ENCODE measurements at places on chromosomes 3 and 15. TPM values are rescaled to one million over a fixed set of nuclear protein-coding genes. Genes with fewer than 3 reads are reported as not detected.

DNA sequence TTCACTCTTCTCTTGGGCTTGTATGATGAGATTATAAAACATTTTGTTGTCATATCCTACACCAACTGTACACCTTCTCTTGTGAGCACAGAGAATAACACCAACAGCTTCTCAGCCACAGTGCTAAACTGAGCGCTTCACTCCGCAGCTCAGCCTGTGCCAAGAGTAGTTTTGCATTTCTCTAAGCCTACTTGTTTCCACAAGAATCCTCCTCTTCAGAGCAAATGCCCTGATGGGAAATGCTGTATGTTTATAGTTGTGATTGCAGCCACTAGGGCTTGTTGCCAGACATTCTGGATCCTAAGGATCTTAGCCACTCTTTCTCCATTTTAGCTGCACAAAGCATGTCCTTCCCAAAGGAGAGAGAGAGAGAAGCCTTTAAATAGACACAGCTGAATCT, 138.8 kb upstream of the PLXND1 start:
- DNase-seq = no peak

DNA sequence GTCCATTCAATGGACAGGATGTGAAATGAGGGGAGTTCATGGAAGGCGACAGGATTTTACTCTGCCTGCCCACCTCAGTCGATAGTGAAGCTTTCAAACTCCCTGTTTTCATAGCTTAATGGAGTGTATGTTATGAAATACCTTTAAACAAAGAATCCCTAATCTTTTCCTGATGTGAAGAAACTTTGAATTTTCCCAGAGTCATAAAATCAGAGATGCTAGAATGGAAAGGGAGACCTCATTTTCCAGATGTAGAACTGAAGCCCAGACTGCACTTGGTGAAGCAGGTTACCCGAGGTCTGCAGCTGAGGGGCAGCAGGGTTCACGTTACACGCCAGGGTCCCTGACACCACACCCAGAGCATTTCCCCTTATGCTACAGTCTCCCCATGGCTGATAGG, 34.7 kb upstream of the LACTB start:
- DNase-seq = no peak

DNA sequence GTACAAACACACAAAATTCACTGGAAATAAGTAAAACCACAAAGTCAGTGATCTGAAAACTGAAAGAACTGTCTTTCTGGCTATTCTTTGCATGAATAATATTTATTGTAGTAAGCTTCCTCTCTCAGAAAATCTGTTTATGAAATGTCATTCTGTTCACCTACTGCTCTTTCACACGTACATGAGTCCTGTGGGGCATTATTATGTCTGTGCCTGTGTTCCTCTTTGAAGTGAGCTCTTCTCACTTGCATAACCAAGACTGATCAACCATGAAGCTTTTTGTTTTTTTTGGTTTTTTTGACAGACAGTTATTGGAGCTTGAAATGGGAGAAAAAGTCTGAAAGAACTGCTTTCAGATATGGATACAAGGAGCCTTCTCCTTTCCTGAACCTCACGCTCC, 195.8 kb downstream of the PLCH1 start:
- DNase-seq = no peak

DNA sequence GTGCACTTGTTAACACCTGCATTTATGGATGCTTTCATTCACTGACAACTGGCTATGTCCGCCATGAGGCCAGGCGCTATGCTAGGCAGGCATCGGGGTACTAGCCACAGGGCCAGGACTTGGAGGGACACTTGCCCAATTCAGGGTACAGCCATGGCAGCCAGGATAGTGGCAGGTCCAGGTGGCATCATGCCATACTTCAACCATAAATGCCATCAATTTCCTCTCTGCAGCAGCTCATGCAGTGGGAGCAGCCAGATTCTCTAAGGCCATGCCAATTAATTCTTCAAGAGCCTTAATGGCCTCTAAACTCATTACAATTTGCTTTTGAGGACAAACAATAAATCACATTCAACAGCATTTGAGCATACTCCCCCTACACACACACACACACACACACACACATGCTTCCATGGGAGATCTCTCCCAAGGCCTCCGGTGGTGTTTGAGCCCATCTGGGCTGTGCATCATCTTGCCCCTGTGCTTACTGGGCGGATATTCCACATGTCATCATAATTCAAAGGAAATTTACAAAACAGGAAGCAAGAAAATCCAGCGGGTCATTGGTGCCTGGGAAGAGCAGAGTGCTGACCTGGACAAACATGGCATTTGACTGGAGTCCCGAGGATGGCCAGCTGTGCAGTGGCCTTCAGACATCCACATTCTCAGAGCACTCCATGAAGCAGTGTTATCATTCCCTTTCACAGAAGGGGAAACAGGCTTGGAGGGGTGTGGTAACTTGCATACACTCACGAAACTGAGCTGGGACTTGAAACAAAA, 109.1 kb downstream of the IQSEC1 start:
- no peak for DNase-seq

Gene SOX14
- not detected for total RNA-seq

DNA sequence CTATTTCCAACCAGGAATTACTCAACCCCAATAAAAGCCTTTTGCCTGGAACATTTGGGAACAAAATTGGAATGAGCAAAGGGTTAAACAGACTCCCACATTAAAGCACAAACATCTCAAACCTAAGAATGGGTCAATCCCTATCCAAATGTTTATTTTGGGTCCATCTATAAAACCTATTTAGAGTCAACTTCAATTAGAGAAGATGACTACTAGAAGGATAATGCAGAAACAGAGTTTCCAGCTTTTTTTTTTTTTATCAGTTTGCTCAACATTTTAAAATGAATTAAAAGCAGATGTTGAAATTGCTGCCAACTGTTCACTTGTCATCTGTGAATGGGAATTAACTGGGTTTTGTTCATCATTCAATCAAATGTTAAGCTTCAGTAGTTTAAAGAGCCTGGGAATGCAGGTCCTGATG, 4.1 kb upstream of the TBC1D23 start:
- no peak for DNase-seq

DNA sequence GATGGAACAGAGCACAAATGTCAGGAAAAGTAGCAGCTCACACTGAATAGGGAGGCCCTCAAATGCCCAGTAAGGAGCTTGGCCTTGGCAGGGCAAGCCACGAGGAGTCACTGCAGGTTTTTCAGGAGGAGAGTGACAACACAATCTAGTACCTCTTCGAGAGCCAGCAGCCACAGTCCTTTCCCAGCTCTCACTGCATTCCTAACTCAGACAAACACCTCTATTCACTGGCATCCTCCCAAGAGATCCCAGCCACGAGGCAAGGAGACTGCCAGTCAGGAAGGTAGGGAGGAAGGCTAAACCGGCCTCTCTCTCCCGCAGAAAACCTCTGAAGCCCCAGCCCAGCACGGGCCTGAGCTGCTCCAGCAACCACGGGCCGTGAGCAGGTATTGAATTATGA, 146.0 kb upstream of the SMAD3 start:
- no peak for DNase-seq
